ENCODE measurements at places on chromosomes 6 and 20.

DNA sequence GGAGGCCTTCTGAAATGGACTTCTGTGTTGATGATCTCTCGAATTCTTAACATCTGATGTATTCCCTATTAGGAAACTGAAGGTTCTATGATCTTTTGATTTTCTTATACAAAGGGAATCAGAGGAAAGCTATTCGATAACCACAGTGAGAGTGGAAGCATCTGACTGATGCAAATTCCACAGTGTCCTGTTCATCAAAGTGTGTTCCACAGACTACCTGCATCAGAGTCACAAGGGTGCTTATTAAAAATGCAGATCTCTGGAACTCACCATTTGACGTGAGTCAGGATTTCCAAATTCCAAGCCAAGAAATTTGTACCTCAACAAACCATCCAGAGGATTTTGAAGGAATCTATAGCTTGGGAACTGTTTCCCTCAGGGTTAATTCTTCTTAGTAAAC, 4.4 kb upstream of the MEP1A start:
- no peak for DNase-seq

DNA sequence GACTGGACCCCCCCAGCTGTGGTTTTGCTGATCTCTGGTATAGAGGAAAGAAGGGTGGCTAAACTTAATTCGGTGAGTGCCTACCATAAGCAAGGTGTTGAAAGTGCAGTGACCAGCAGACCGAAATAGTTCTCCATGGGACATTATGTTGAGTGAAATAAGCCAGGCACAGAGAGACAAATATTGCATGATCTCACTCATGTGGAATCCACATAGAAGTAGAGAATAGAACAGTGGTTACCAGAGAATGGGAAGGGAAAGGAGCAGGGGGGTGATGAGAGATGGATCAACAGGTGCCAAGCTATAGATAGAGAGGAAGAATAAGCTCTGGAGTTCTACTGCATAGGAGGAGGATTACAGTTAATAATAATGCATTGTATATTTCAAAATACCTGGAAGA, 9.7 kb upstream of the GCNT2 start:
- no peak for DNase-seq

GRCh38 chr6:145816392-145816791, 1.8 kb upstream of the FBXO30 start:
- no peak for DNase-seq

GRCh38 chr6:121694801-121695251, 259.4 kb downstream of the GJA1 start:
- DNase-seq = no peak

- DNase-seq = no peak
These were observed 18.6 kb downstream of the ARMC12 start for GRCh38 chr6:35755278-35755924.

- DNase-seq = no peak
These were observed 1162.2 kb upstream of the GJE1 start for GRCh38 chr6:140970485-140970884.

DNA sequence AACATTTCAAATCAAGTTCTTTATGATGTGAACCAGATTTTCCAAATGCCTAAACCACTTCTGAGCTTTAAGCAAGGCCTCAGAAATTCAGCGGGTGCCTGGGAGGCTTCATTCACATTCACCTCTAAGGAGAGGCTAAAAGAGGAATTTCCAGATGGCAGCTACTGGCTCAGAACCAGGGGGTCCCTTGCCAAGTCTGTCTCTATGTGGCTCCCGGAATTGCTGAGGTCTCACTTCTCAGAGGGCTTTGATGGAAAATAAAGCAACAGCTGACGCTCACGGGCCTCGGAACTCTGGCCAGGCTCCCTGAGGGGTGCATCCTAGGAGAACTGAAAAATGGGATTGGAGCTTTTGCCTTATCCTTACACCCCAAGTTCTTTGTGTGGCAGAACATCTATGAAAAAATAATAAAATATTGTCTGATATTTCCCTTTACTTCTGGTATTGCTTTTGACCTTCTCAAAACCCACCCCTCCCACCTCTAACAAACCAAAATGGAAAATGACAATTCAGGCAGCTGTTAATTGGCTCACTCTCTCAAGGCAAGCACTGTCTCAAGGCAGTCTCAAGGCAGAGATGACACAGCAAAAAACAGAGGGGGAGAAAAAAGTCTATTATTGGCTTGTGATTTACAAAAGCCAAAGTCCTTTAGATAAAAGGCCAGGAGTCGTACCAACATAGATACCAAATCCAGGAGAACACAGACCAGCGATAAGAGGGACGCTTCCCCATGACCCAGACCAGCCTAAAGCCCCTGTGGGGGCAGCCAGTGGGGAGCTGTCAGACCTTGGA, 21.8 kb upstream of the LRRN4 start:
- DNase-seq = no peak

- DNase-seq = no peak
These were observed 121.5 kb upstream of the FOXQ1 start for GRCh38 chr6:1190366-1190765.

All from midbrain (tissue), 1 donor.